ENCODE measurements at places on chromosomes 16 and 17.

GRCh38 chr16:11615748-11616447 is 29.2 kb upstream of the LITAF start:
- peak; percentile 46 for DNase-seq

GRCh38 chr17:71656964-71657858 is 463.6 kb upstream of the SOX9 start:
- no peak for DNase-seq

DNA sequence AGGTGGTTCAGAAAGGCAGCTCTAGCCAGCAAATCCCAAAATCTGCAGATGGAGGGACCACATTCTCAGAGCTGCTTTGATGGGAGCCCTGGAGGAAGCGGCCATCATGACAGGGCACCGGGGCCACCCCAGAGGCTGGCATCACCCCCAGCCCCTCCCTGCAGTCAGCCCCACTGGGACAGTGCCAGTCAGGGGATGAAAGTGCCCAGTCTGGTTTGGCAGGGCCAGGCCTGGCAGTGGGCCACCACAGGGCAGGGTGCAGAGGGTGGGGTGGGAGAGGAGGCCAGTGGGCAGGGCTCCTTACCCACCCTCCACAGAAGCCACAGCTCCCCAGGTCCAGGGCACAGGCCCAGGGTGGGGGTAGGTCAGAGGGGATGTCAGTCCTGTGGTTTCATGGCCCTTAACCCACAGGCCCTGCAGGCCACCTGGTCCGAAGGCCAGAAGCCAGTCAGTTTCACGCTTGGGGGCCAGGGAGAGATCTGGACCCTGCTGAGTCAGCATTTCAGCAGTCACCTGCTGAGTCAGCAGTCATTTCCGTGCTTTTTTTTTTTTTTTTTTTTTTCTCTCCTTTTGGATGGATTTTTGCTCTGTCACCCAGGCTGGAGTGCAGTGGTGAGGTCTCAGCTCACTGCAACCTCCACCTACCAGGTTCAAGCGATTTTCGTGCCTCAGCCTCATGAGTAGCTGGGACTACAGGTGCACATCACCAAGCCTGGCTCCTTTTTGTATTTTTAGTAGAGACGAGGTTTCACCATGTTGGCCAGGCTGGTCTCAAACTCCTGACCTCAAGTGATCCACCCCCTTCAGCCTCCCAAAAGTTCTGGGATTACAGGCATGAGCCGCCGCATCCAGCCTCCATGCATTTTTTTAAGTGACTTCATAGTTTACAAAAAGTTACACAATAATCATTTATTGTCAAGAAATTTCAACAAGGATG is 10.4 kb downstream of the SLC25A10 start:
- DNase-seq = no peak

DNA sequence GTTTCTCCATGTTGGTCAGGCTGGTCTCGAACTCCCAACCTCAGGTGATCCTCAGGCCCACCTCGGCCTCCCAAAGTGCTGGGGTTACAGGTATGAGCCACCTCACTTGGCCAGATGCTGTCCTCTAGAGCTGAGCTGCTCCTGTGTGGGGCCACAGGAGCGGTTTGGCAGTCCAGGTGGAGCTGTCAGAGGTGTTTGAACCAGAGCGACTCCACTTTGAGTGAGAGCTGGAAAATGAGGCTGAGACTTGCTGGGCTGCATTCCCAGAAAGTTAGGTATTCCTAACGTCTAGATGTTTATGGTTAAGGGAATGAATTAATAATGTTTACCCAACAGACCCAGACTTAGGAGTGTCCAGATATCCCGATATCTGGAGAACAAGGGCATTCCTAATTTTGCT is 16.8 kb upstream of the PSMD7 start:
- no peak for DNase-seq

DNA sequence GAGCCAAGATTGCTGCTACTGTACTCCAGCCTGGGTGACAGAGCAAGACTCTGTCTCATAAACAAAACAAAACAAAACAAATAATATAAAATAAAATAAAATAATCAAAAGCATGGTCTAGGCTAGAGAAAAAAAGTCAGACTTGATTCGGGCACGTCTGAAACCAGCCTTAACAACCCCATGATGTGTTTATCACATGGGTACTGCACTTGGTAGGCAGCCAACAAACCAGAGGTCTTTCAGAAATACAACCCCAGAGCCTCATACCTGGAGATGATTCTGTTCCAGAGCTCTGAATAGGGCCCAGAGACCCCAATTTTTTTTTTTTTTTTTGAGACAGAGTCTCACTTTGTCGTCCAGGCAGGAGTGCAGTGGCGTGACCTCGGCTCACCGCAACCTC is 9.6 kb upstream of the HAPSTR1 start:
- no peak for DNase-seq

- peak; percentile 95 for DNase-seq
These were observed 12.7 kb downstream of the TBX2 start for GRCh38 chr17:61412143-61412859.

GRCh38 chr17:37100231-37100630 is 151.5 kb downstream of the AATF start:
- DNase-seq = no peak

GRCh38 chr16:25614716-25615265 is 77.0 kb upstream of the HS3ST4 start:
- DNase-seq = no peak

GRCh38 chr17:59027750-59028149 is 78.9 kb downstream of the TRIM37 start:
- DNase-seq = no peak

- peak; percentile 95 for DNase-seq
These were observed 2.6 kb downstream of the CAMKK1 start for GRCh38 chr17:3890082-3890877.

- DNase-seq = no peak
These were observed 448 bp downstream of the STAT5B start for GRCh38 chr17:42275527-42276358.

DNA sequence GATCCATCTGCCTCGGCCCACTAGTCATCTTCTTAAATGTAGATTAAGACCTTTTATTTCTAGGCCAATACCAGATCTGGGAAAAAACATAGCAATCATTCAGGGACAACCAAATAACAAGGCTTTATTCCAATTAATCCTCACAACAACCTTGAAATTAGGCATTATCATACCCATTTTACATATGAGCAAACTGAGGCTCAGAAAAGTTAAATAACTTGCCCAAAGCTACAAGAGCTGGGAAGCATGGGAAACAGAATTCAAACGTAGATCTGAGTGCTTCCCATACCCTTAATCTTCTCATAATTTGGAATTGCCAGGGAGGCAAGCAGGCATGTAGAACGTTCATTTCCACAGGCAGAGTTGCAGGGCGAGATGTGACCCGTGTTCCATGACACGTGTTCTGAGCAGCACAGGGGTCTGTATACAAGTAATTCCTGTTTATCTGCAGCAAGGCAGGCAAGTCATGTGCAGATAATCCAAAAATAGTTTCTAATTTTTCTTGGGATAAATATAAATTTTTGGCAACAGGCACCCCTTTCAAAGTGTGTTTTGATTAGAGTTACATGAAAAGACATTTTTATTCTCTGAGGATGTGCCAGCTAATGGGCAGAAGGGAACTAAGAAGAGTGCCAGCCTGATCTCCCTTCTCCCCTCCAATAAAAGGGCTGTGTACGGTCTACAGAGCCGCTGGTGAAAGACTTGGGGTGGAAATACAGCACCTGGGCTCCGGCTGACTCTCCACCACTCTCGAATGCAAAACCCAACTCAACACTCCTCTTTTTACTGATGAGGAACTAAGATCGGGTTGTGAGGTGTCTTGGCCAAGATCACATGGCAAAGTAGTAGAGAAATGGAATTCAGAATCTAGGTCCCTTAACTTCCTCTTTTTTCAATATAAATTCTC is 27.7 kb upstream of the MYOCD start:
- no peak for DNase-seq

- DNase-seq = no peak
These were observed 1093.3 kb upstream of the CDH8 start for GRCh38 chr16:63129411-63130125.

DNA sequence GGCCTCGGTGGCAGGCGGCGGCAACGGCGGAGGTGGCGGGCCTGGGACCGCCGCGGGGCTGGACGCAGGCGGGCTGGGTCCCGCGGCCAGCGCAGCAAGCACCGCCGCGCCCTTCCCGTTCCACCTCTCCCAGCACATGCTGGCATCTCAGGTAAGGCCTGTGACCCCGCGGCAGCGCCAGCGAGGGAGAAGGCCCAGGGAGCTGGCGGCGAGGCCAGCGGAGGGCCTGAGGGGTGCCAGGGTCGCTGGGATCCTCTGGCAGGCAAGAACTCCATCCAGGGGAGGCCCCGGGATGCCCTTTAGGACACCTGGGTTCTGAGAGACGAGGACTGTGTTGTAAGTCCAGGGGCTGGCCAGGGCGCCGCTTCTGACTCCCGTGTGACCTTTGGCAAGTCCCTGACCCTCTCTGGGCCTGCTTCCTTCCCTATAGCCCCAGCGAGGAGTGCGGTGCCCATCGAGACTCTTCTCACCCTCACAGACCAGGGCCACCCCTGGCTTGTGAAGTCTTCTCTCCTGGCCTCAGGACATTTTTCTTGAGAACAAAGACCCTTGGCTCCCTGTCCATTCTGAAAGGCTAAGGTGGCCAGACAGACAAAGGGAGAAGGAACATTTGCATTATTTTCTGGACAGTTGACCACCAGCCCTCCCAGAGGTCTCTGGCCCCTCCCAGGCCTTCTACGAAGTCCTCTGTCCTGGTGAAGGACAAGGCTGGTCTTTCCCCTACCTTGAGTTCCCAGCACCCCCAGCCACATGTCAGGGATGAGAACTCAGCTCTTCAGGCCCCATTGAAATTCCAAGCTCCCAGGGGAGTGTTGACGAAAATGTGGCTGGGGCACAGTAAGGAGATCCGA is 6.3 kb downstream of the TBX2 start:
- no peak for DNase-seq

GRCh38 chr17:28518132-28518531 is 12.0 kb downstream of the FOXN1 start:
- no peak for DNase-seq

DNA sequence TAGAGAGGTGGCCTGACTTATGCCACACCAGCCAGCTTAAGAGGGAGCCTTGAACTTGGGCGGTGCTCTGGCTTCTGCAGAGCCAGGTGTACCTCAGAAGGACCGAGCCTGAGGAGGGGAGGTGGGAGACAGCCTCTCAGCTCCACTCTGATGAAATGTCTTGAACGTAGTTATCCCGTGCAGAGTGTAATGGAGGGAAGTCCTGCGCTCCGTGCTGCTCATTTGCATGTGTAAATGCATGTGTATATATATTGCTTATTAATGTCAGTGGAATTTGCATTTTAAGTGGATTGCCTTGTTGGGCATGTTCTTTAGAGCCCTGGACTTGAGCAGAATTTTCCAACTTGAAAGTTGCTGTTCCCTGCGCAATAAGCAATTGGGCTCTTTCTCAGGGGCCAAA is 264.9 kb upstream of the SDK2 start:
- no peak for DNase-seq

DNA sequence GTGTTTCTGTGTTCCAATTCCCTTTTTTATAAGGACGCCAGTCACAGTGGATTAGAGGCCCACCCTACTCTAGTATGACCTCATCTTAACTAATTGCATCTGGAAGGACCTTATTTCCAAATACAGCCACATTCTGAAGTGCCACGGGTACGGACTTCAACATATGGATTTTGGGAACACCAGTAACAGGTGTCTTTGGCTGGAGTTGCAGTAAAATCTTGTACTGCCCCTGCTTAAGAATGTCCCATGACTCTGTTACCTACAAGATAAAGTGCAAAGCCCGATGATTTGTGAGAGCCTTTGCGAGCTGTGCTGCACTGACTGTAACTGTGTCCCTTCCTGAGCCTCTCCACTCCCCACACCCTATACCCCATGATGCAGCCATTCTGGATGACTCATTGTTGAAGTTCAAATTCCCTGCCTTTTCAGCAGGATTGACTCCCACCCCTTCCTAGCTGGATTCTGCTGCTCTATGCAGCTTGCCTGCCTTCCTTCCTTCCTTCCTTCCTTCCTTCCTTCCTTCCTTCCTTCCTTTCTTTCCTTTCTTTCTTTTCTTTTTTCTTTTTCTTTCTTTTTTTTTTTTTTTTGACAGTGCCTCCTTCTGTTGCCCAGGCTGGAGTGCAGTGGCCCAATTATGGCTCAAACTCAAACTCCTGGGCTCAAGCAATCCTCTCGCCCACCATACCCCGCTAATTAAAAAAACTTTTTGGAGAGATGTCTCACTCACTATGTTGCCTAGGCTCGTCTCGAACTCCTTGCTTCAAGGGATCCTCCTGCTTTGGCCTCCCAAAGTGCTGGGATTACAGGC is 2.1 kb downstream of the HCRT start:
- DNase-seq = no peak

DNA sequence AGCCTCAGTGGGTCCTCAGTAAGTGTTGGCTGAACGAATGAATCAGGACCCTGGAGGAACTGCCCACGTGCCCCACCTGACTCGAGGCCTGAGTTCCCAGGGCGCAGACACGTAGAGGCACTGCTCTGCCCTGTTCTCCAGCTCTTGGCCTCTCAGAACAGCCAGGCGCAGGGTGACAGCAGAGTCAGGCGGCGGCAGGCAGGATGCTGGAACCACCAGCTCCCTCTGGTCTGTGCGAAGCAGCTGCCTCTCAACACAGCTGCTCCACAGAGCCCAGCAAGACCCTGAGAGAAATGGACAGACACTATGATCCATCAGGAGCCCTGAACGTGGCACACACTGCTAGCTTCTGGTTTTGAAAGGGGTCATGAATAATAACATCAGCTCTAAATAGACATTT is 53.1 kb upstream of the BCO1 start:
- DNase-seq = no peak
